ACHN (cell line): ENCODE measurements at places on chromosomes 2 and 18.

- DNase-seq, result peak; percentile 55
Measured at GRCh38 chr2:144358979-144359541, 160.9 kb downstream of the ZEB2 start.

DNA sequence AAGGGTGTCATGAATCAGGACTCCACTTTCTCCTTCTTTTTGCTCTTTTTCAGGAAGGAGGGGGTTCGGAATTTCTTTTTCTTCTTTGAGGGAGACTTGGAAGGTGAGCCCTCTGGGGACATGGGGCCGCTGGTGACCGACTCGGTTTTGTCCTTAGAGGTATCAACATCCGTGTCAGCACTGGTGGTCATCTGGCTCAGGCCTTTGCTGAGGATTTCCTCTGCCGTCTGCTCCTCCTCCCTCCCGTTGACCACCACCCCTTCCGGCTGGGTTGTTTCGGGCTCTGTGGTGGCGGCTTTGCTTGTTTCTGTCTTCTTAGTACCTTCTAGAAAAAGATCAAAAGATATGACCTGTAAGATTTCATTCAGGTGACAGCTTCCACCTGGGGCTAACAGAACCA, 104.6 kb downstream of the ADD2 start:
- DNase-seq, result no peak

DNA sequence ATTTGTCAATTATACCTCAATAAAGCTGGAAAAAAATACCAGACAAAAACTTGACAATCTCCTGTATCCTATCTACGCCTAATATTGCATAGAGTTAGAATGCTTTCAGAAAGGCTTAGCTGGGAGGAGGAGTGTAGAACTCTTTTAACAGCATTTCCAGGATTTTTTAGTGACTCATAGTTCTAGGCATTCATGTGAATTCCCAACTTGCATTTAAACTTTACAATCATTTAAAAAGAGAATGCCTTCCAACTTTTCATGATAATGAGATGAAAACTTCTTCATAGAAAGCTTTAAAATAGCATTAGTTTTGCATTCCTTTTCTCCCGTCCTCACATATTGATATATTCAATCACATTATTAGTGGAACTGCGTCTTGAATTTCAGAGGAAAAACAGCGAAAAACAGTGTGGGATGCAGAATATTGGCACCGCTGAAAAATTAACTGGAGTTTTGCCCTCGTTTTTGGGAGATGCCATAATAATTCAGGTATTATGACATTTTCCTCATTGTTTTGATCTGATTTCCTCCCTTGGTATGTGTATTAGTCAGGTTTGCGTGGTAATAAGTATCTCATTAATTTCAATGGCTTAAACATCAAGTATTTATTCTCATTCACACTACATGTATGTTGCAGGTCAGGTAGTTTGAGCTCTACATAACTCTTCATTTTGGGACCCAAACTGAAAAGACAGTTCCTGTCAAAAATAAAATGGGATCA, 293.2 kb upstream of the FIGN start:
- peak; percentile 33 for DNase-seq

DNA sequence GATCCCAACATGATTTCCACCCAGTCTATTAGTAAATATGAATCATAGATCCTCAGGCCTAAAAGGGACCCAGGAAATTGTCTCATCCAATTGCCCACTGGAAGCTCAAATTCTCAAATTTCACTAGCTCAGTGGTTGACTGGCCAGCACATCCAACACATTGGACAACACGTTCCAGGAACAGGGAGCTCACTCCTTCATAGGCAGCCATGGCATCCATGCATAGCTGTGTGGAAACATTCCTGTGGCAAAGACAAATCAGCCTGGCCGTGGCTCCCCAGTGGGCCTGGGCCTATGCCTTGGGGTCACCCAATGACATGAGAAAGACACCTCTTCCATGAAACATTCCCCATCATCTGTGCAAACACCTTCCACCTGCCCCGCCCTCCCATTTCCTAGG, 261.1 kb downstream of the ANAPC1 start:
- DNase-seq, result no peak

DNA sequence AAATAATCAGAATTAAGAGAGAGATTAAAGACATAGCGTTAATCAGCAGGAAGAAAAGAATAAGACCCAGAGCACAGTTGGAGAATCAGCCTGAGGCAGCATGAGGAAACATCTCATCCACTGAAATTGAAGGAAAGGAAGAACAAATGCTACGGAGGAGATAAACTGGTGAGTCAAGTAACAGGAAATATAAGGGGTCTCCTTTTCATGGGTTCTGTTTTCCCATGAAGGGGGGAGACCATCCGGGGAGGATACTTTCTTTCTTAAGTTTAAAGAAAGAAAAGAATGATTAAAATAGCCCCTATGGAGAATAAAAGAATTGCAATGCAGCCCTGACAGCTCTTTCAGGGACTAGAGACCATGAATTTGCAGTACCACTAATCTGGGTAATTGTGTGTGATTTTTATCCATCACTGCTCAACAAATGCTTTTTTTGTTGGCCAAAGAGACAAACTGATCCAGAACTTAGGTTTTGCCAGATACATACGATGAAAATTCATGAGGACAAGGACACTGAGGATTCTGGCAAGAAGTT, 17.7 kb downstream of the ROCK2 start:
- no peak for DNase-seq

GRCh38 chr2:164910101-164910899, 45.0 kb downstream of the SLC38A11 start:
- peak; percentile 47 for DNase-seq
